Fibroblast of lung (primary cell): ENCODE measurements at places on chromosomes 13 and 19. TPM values are rescaled to one million over a fixed set of nuclear protein-coding genes. Genes with fewer than 3 reads are reported as not detected.

FXYD3 gene
- polyA plus RNA-seq, result 0.06 TPM in 1 of 2 replicates, not detected in the other

POSTN gene
- polyA plus RNA-seq, result 526 and 1,141 TPM in 2 replicates

DNA sequence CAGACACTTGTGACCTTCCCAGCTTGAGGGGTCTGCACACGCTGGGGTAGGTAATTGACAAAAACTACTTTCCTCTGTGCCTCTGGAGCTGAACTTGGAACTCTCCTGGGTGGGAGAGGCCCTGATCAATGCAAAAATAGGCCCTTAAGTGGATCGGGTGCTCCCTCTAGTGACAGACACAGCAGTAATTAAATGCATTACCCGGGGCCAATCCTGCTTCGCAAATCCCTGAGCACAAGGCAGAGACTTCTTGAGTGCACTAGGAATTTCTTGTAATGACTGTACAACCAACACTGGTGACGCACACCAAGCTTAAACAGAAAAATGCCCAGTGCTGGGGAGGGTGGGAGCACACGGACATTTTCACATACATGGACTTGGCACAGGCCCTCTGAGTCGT is 10.6 kb upstream of the UBE2S start:
- DNase-seq, result peak; percentile 83
- H3K4me1 ChIP-seq, result no peaks in the 10 kb centered on the region
- no peaks in the 10 kb centered on the region for H3K36me3 ChIP-seq
- H3K27ac ChIP-seq, result no peak overlapping the region
- no peaks in the 10 kb centered on the region for H3K27me3 ChIP-seq
- no peak overlapping the region for H3K4me3 ChIP-seq

DNA sequence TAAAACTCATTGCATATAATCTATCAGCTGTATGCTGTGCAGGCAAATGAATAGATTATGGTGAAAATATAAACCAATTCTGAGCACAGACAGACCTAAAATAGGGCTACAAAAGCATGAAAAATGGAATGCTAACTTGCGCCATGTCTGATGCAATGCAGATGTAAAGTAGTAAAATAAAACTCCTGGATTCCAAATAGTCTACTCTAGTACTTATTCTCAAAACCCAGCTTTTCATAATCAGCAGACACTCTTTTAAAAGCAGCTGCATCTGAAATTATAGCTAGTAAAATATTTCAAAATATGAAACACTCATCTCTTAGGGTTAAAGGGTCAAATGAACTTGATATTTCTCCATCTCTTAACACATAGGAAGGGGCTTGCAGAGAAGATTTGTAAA is 4.7 kb upstream of the POMP start:
- H3K4me3 ChIP-seq, result no peak overlapping the region
- H3K27me3 ChIP-seq, result no peaks in the 10 kb centered on the region
- H3K36me3 ChIP-seq, result no peaks in the 10 kb centered on the region

GRCh38 chr19:30686176-30686820 is 314.1 kb downstream of the ZNF536 start:
- peaks cover 3% of the 10 kb centered on the region for H3K27me3 ChIP-seq
- no peak overlapping the region for H3K4me3 ChIP-seq
- H3K27ac ChIP-seq, result no peak overlapping the region
- no peaks in the 10 kb centered on the region for H3K36me3 ChIP-seq
- peaks cover 4% of the 10 kb centered on the region for H3K4me1 ChIP-seq

DNA sequence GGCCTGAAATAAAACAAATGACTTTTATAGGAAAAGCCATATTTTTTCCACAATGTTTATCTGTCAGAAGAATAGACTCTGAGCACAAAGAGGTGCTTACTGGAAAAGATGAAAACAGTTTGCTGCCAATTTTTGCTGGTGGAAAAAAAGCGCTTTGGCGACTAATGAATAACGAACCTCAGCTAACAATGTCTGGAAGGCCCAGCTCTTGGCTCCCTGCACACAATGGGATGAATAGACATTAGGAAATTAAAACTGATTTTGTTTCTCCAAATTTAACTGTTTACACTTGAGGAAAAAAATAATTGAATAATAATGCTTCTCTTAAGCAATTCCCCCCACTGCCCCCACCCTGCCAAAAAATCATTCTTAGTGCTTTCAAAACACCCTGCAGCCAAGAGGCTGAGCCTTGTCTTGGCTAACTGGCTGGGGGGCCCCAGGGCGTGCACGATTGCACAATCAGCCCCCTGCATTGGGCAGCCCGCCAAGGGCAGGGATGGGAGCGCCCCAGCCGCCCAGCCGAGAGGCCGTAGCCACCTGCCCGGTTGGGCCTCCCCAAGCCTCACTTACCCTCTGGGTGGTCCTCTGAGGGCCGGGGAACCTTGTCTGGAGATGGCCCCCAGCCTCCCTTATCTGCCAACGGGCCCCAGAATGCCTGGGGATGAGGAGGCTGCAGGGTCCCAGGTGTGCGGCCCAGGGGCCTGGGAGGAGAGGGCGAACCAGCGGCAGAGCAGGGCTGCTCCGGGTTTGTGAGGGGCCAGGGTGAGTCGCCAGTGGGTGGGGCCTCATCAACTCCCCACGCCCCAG is 16.8 kb downstream of the CEBPG start:
- H3K27ac ChIP-seq, result no peak overlapping the region
- peaks cover 3% of the 10 kb centered on the region for H3K36me3 ChIP-seq
- peak; percentile 29 for DNase-seq
- no peaks in the 10 kb centered on the region for H3K27me3 ChIP-seq
- peaks cover 17% of the 10 kb centered on the region for H3K4me1 ChIP-seq
- H3K4me3 ChIP-seq, result no peak overlapping the region

DNA sequence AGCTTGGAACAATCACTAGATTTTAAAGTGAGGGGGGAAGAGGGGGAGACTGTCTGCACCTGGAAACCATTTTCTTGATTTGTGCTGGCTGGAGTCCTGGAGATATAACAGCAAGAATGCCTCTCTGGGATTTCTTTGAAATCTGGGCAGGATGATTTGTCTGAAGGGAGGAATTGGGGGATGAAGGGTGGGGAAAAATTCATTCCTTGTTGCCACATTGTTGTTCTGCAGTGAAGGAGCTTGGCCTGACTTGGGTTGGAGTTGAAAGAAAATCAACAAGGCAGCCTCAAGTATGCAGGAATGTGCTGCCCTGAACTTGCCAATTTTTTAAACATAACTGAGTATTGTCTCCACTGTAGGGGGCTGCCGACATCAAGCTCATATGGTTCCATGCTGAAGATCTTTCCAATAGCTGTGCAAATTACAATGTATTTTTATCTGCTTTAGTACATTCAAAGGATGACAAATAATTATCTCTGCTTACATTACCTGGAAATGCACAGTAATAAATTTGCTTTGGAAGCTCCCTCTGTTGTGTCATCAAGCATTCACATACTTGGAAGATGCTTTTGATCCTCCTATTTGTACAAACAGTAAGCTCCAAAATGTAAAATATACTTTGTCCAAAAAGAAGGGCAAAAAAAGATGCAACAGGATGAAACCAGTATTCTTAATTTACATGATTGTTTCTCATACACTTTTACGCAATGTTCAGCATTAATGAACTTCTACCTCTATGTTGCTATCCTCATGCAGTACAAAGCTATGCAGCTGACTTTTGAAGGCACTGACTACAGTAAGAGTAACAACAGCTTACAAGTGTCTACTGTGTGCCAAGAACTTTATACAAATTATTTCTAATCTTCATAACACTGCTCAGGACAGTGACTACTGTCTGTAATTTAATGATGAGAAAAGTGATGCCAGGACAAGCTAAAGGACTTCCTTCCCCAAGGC is 627.9 kb upstream of the KLF12 start:
- no peaks in the 10 kb centered on the region for H3K36me3 ChIP-seq
- no peaks in the 10 kb centered on the region for H3K4me1 ChIP-seq
- no peaks in the 10 kb centered on the region for H3K27me3 ChIP-seq
- H3K4me3 ChIP-seq, result no peak overlapping the region
- no peak for DNase-seq

- H3K27me3 ChIP-seq, result peaks cover 25% of the 10 kb centered on the region
- no peak for DNase-seq
- no peak overlapping the region for H3K4me3 ChIP-seq
Measured at GRCh38 chr19:1774989-1775772, 21.9 kb downstream of the ONECUT3 start.

GRCh38 chr13:21139374-21139773 is 37.0 kb downstream of the SKA3 start:
- H3K4me3 ChIP-seq, result peak overlapping the region; percentile 75
- no peaks in the 10 kb centered on the region for H3K27me3 ChIP-seq
- peak overlapping the region; percentile 96 for H3K27ac ChIP-seq
- H3K36me3 ChIP-seq, result no peaks in the 10 kb centered on the region
- no peak for DNase-seq

DNA sequence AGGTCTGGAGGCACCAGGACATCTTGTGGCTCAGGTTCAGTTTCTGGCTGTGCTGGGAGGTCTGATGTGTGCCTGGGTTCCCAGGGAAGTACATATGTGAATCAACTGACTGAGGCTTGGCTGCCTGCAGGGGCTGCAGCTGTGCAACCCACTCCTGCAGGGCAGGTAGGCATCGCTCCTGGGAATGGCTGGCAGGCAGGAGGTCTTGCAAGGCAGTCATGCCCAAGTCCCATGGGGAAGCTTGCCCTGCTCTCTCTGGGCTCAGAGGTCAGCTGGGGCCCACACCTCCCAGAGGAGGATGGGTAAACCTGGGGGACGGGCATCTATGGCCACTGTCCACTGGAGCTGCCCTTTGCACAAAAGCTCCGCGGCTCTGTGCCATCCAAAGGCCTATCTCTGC is 1141.8 kb downstream of the SLITRK1 start:
- H3K4me1 ChIP-seq, result no peaks in the 10 kb centered on the region
- H3K36me3 ChIP-seq, result no peaks in the 10 kb centered on the region
- no peak overlapping the region for H3K4me3 ChIP-seq
- H3K27me3 ChIP-seq, result no peaks in the 10 kb centered on the region
- no peak for DNase-seq
